ENCODE measurements at places on chromosomes 3 and 15. TPM values are rescaled to one million over a fixed set of nuclear protein-coding genes. Genes with fewer than 3 reads are reported as not detected.

GRCh38 chr3:43956945-43957344 lies 266.2 kb downstream of the ABHD5 start:
- H3K4me3 ChIP-seq, result no peak overlapping the region
- peaks cover 4% of the 10 kb centered on the region for H3K4me1 ChIP-seq
- no peak for DNase-seq
- no peaks in the 10 kb centered on the region for H3K36me3 ChIP-seq
- H3K27ac ChIP-seq, result no peak overlapping the region

DNA sequence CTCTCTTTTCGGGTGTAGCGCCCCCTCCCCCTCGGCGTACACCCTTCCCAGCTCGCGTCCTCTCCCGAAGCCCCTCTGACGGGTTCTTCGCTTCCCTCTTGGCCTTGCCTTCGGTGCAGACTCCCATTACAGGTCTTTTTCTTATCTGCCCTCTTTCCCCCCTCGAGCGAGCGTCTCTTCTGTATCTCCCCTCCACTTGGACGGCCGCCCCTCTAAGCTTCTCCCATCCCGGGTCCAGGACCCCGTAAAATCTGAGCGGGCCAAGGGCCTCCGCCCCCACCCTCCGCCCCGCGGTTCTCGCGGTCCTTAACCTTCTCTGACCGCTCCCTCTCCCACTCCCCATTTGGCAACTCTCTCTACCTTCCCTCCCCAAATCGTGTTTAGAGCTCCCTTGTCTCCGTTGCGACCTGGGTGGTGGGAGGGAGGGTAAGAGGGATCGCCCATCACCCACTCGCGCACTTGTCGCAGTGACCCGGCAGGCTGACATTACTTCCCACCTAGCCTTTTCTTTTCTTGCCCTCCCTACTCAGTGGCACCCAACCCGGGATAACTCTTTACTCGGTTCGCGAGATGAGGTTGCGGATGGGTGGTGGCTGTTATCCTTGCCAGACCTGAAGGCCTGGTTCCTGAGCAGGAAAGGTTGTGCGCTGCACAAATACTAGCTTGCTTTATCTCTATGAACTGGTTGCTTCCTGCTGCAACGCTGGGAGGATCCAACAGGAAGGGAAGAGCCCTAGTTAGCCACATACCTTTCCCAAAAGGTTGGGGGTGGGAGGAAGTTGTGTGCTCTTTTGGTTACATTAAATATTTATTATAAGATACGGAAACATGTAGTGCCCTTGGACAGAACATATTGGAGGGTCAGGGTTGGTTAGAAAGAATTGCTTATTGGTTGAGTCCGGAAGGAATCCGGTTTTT lies 922 bp downstream of the RAB11A start:
- H3K27me3 ChIP-seq, result no peaks in the 10 kb centered on the region
- DNase-seq, result peak; percentile 28

- H3K4me3 ChIP-seq, result no peak overlapping the region
- no peaks in the 10 kb centered on the region for H3K4me1 ChIP-seq
- DNase-seq, result peak; percentile 50
These were observed 166.7 kb upstream of the PRICKLE2 start for GRCh38 chr3:64392001-64392400.

Gene ZCWPW2
- total RNA-seq, result 1.0 TPM

Gene COL6A5
- under 0.01 TPM for total RNA-seq

DNA sequence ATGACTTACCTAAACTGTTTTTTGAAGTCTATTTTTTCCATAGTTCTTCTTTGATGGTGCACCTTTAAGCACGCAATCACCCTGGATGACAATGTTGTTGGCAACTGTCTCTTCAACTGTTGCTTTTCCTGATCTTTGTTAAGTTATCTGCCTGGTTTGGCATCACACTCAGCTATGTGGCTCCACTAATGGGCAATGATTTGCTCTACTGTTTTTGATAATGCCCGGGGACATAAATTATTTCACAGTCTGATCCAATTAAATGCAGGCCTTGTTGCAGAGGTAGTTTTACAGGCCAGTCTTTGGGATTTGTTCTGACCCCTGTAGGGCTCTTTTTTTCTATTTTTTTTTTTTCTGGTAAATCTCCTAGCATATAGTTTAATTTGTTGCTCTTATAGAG lies 436.3 kb downstream of the ZNF385D start:
- H3K36me3 ChIP-seq, result no peaks in the 10 kb centered on the region
- H3K4me3 ChIP-seq, result no peak overlapping the region
- H3K27ac ChIP-seq, result no peak overlapping the region
- no peaks in the 10 kb centered on the region for H3K27me3 ChIP-seq

DNA sequence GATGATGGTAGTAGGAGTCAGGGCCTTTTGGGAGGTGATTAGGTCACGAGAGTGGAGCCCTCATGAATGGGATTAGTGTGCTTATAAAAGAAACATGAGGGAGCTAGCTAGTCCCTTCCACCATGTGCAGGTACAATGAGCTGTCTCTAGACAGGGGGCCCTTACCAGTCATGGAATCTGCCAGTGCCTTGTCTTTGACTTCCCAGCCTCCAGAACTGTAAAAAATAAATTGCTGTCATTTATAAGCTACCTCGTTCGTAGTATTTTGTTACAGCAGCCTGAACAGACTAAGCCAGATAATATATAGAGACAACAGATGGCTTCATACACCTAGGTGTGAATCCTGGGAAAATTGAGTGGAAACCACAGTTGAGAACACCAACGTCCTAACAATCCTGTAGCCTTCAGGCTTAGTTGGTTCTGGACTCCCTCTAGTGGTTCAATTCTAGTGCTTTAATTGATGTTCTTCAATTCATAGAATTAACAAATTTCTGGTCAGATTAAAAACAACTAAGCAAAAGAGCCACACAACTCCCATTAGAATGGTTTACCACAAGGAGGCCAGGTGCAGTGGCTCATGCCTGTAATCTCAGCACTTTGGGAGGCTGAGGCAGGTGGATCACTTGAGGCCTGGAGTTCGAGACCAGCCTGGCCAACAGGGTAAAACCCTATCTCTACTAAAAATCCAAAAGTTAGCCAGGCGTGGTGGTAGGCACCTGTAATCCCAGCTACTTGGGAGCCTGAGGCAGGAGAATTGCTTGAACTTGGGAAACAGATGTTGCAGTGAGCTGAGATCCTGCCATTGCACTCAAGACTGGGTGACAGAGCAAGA lies 21.3 kb upstream of the GATM start:
- no peak overlapping the region for H3K27ac ChIP-seq
- H3K4me1 ChIP-seq, result no peaks in the 10 kb centered on the region
- H3K4me3 ChIP-seq, result no peak overlapping the region
- H3K27me3 ChIP-seq, result peaks cover 8% of the 10 kb centered on the region
- no peaks in the 10 kb centered on the region for H3K36me3 ChIP-seq

Gene GATM
- total RNA-seq, result 0.17 TPM

Gene SLC22A13
- total RNA-seq, result 0.33 TPM

DNA sequence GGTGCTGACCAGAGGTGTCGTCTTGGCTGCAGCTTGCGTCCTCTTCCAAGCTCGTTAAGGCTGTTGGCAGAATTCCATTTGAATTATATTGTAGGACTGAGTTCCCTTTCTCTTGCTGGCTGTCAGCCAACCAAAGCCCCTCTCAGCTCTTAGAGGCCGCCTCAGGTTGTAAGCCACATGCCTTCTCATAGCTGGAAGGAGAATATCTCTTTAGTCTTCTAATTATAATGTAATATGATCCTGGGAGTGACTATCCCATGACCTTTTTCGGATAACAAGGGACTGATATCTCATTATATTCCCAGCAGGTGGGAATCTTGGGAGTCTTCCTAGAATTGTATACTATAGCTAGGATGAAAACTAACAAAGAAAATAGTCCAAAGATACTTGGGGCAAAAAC lies 4.8 kb downstream of the SCG5 start:
- no peak overlapping the region for H3K27ac ChIP-seq
- H3K4me1 ChIP-seq, result no peaks in the 10 kb centered on the region
- H3K27me3 ChIP-seq, result no peaks in the 10 kb centered on the region
- no peak for DNase-seq
- no peak overlapping the region for H3K4me3 ChIP-seq

GRCh38 chr3:154584974-154585373 lies 155.0 kb upstream of the GPR149 start:
- H3K27me3 ChIP-seq, result no peaks in the 10 kb centered on the region
- H3K4me1 ChIP-seq, result no peaks in the 10 kb centered on the region
- H3K36me3 ChIP-seq, result no peaks in the 10 kb centered on the region
- no peak for DNase-seq
- H3K27ac ChIP-seq, result no peak overlapping the region

- H3K27me3 ChIP-seq, result no peaks in the 10 kb centered on the region
- no peak for DNase-seq
- no peak overlapping the region for H3K27ac ChIP-seq
- no peaks in the 10 kb centered on the region for H3K4me1 ChIP-seq
- H3K36me3 ChIP-seq, result no peaks in the 10 kb centered on the region
- H3K4me3 ChIP-seq, result no peak overlapping the region
These were observed 9.4 kb upstream of the LRRC34 start for GRCh38 chr3:169822091-169822490.

- H3K4me3 ChIP-seq, result no peak overlapping the region
- H3K27me3 ChIP-seq, result no peaks in the 10 kb centered on the region
- H3K4me1 ChIP-seq, result peaks cover 3% of the 10 kb centered on the region
- H3K36me3 ChIP-seq, result no peaks in the 10 kb centered on the region
These were observed 33.0 kb upstream of the SLC12A8 start for GRCh38 chr3:125245521-125245920.

Gene ZBED2
- total RNA-seq, result not detected

- H3K27ac ChIP-seq, result no peak overlapping the region
- no peak overlapping the region for H3K4me3 ChIP-seq
- H3K36me3 ChIP-seq, result peaks cover 2% of the 10 kb centered on the region
These were observed 4.8 kb downstream of the SACM1L start for GRCh38 chr3:45693941-45694521.

DNA sequence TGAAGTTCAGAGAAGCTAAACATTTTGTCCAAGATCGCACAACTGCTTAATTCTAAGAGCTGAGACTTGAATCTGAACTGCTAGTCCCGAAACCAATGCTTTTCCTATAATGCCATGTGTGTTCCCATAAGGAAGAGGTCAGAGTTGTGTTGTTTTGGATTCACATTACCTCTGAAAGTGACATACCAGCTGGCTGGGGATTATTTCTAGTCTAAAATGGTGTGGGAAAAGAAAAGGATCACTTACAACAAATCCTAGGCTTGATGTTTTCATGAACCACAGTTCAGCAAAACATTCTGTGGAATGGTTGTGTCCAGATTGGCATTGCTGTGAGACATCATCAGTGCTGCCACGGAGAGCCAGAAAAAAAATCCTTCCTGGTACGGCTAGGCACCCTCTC lies 35.0 kb upstream of the LRRC3B start:
- no peak overlapping the region for H3K4me3 ChIP-seq
- no peaks in the 10 kb centered on the region for H3K4me1 ChIP-seq
- H3K36me3 ChIP-seq, result no peaks in the 10 kb centered on the region
- H3K27me3 ChIP-seq, result no peaks in the 10 kb centered on the region

- H3K27me3 ChIP-seq, result no peaks in the 10 kb centered on the region
These were observed 28.1 kb upstream of the CNBP start for GRCh38 chr3:129211772-129212171.

DNA sequence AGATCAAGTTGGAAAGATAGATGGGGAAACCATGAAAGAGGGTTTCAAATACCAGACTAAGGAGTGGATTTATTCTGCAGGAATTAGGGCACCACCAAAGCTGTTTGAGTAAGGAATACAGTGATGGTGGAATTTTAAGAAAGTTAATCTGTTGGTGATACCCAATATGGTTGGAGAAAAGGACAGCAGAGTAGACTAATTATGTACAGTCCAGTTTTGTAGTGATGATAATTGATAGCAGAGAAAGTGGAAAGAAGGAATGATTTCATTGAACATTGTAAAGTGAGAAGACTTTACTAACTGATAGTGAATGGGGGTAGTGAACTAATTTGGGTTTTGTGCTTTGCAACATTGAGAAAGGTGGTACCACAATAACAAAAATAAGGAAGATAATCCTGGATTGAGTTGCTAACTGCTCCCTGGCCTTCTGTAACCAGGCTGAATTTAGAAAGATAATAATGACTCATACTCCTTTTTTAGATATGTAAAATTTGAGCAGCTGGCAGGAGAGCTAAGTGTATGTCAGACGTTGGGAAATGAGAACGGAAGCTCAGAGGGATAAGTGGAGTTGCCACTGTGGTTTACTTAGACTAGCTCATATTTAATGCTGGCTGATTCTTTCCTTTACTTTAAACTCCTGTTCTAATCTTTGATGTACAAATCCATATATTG lies 16.9 kb downstream of the TCAIM start:
- H3K27ac ChIP-seq, result no peak overlapping the region
- no peak overlapping the region for H3K4me3 ChIP-seq
- H3K27me3 ChIP-seq, result no peaks in the 10 kb centered on the region
- no peaks in the 10 kb centered on the region for H3K36me3 ChIP-seq
- peaks cover 3% of the 10 kb centered on the region for H3K4me1 ChIP-seq
- peak; percentile 88 for DNase-seq

Gene EPHA3
- 0.99 TPM for total RNA-seq

DNA sequence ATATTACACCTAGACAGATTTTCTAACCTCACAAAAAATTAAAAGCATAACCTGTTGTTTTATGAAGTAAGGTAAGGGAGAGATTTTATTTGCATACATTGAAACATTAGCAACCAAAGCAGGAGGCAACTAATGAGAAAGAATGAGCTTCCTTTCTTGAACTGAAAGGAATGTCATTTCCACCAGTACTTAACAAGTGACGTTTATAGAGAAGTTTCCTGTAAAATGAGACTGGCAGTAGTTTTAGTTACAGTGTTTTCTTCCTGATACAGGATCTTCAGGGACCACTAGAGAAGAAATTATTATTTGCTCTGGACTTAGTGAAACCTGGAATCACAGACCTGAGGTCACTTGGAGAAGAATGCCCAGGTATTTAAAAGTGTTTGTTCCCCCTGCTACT lies 27.4 kb upstream of the FRMD5 start:
- DNase-seq, result peak; percentile 15
- no peaks in the 10 kb centered on the region for H3K27me3 ChIP-seq
- no peaks in the 10 kb centered on the region for H3K36me3 ChIP-seq
- H3K27ac ChIP-seq, result no peak overlapping the region
- no peak overlapping the region for H3K4me3 ChIP-seq

GRCh38 chr3:37214076-37214475 lies 39.7 kb upstream of the LRRFIP2 start:
- H3K36me3 ChIP-seq, result no peaks in the 10 kb centered on the region
- no peak overlapping the region for H3K27ac ChIP-seq
- DNase-seq, result no peak
- no peaks in the 10 kb centered on the region for H3K27me3 ChIP-seq
- no peak overlapping the region for H3K4me3 ChIP-seq

Gene CADM2
- under 0.01 TPM for total RNA-seq

GRCh38 chr3:98730886-98731537 lies 32.1 kb upstream of the ST3GAL6 start:
- H3K27me3 ChIP-seq, result no peaks in the 10 kb centered on the region
- H3K27ac ChIP-seq, result no peak overlapping the region

- H3K36me3 ChIP-seq, result no peaks in the 10 kb centered on the region
- H3K4me1 ChIP-seq, result no peaks in the 10 kb centered on the region
- no peak for DNase-seq
- H3K27ac ChIP-seq, result no peak overlapping the region
- no peaks in the 10 kb centered on the region for H3K27me3 ChIP-seq
- no peak overlapping the region for H3K4me3 ChIP-seq
These were observed 302.0 kb downstream of the WDR72 start for GRCh38 chr15:53457479-53457878.

Gene BSN
- total RNA-seq, result under 0.01 TPM
